HCT116 (cell line): ENCODE measurements at places on chromosomes 3 and 15. TPM values are rescaled to one million over a fixed set of nuclear protein-coding genes. Genes with fewer than 3 reads are reported as not detected.

- DNase-seq: no peak
These were observed 7.1 kb downstream of the RAB43 start for GRCh38 chr3:129114455-129114854.

DNA sequence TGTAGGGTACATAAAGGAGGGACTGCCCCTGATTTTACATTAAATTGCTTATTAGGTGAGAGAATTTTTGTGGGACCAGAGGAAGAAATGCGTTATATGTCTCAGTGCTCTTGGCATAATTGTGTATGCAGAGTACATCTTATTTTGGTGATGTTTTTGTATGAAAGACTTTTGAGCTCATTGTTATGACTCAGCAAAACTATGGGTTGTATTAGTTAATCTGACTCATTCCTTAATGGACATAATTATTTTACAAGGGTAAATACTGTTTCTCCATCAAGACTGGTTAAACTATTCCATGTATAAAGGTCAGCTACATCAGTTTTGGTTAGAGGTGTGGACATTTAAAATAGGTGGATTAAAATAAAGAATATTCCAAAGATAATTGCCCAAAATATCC, 156.8 kb downstream of the ALCAM start:
- DNase-seq: no peak

- DNase-seq: peak; percentile 95
These were observed 123.8 kb upstream of the PHLDB2 start for GRCh38 chr3:111735243-111735758.

DNA sequence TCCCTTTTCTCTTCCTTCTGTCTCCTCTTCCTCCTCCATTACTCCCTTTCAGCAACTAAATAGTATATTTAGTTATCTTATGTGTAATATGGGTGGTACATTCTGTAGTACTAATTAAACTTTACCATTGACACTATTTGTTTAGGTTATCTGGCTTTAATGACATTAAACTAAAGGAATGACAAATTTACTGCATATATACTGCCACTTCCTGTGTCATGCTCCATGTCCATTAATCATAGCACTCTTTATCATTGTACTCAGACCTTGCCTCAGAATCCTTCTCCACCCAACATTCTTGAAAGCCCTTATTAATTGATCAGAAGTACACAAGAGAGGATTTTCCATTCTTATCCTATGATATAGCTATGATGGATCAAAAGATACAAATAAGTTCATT, 244.2 kb downstream of the NAALADL2 start:
- no peak for DNase-seq

- no peak for DNase-seq
These were observed 71.6 kb upstream of the CSPG5 start for GRCh38 chr3:47650294-47650693.

ROPN1B gene
- 2.2 TPM for total RNA-seq

DNA sequence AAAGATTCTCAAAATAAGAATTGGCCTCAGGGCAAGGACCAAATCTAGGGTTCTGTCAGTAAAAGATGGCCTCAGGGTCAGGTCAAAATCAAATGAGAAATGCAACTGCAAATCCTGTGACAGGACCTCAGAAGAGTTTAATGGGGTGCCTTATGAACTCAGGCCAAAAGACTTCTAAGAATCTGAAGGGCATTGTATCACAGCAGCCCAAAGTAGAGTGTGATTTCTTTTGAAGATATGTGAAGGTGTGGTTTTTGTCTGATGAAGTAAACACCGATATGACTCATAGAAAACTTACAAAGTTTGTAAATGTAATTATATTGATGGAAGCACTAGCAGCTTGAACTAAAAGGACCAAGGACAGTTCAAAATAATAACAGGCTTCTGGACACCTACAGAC, 966.1 kb downstream of the AGBL1 start:
- DNase-seq: no peak

GRCh38 chr3:78993375-78993774, 774.4 kb downstream of the ROBO1 start:
- DNase-seq: no peak

CGNL1 gene
- total RNA-seq: 2.2 TPM

DNA sequence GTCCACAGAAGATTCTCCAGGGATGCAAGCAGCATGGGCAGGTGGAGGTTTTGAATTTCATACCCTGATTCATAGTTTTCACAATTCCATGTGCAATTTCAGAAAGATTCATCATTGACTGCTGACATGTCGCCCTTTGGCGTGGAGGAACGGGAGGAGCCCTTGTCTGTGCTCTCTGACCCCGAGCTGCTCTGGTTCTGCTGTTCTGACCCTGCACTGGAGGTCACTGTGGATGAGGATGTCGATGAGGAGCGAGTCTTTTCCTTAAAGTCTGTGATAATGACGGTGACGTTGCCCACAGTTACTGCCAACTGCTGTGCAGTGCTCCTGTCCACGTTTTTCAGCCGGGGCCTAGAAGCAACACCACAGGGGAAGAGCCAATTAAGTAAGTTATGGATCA, 470.0 kb downstream of the SHQ1 start:
- no peak for DNase-seq

GRCh38 chr3:40593351-40593750, 68.6 kb downstream of the ZNF621 start:
- no peak for DNase-seq

- no peak for DNase-seq
These were observed 36.6 kb upstream of the CD47 start for GRCh38 chr3:108127301-108127988.

DNA sequence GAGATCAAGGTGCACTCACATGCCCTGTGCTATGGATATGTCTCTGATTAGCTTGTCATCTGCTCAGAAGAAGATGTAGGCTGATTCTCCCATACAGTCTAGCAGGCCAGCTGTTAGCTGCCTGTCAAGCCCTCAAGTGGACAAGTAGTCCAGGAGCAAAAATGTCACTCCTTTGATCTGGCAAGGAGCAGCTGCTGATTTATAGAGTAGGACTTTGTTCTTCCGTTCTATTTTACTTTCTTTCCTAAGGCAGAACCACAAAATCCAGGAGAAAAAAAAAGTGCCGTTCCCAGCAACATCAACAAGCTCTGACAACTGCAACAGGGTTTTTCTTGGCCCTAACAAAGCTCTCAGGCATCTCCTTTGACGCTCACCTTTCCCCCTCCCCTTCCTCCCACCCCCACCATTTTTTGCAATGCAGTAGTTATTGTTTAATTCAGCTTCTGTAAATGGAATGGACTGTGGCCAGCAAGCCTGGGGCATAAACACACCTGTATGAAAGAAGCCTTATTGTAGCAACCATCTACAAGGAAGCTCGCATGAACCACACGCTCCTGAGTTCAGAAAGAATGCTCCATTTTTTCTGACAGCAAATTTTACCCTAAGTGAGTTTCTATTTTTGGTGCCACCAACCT, 196.3 kb downstream of the MEIS2 start:
- no peak for DNase-seq

- DNase-seq: no peak
These were observed 529.8 kb upstream of the NAALADL2 start for GRCh38 chr3:174329321-174329720.

DNA sequence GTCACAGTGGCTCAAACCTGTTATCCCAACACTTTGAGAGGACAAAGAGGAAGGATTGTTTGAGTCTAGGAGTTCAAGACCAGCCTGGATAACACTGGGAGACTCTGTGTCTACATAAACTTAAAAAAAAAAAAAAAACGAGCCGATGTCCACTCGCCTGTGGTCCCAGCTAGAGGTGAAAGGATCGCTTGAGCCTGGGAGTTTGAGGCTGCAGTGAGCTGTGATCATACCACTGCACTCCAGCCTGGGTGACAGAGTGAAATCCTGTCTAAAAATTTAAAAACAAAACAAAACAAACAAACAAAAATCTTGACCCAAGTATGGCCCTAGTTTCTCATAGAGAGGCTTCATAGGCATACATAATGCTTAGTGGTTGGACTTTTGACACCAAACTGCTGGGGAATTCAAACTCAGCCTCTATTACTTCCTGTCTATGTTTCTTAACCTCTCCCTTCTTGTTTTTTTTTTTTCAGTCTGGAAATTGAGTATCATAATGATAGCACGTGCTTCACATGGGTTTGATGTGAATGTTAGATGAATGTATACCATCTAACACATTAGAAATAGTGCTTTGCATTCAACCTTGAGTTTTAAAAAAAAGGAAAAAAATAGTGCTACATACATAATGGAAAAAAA, 46.4 kb upstream of the CAPN7 start:
- DNase-seq: no peak

- DNase-seq: no peak
These were observed 938.3 kb upstream of the ALCAM start for GRCh38 chr3:104428337-104428925.

- DNase-seq: no peak
These were observed 290.8 kb downstream of the UBE2E2 start for GRCh38 chr3:23493889-23494288.

DNA sequence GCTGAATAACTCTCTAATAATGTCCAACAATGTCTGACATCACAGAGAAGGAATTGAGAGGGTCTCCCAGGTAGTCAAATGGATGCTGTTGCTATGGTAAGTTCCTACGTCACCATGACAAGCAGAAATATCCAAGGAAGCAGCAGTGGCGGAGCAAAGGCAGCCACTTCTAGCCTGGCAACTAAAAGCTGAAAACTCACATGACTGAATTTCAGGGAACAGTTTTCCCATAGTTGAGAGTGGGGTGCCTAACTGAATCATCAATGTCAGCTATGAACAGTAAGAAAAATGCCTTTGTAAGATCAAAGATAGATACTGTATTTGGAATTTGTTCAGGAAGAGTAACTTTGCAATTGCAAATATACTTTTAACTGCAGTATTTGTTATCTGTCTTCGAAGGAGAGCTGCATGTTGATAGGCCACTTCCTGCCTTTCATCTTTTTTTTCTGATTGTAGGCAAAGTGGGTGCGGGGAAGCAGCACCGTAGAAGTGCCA, 161.7 kb downstream of the BBX start:
- DNase-seq: no peak

DNA sequence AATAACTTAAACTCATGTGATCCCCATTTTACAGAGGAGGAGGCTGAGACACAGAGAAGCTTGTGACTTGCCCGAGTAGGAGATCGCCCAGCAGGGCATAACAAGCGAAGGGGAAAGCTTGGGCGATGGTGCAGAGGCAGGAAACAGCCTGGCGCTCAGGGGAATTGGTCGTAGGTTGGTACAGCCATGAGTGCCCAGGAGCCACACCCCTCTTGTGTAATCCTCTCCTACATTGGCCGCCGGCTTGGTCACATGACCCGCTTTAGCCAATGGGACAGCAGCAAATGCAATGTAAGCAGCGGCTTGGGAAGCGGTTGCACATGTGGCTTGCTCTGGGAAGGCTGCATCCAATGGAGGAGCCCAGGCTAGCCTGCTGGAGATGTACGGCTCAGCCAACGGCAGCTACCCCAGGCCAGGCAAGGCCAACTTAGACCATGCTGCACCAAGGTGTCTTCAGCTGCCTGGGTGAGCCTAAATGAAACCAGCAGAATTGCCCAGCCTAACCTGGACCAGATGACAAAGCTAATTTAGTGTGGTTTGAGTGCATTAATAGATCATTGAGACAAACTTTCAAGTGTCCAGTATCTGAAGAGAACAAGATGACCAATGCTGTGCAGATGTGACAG, 50.3 kb upstream of the SLC6A6 start:
- peak; percentile 91 for DNase-seq

DNA sequence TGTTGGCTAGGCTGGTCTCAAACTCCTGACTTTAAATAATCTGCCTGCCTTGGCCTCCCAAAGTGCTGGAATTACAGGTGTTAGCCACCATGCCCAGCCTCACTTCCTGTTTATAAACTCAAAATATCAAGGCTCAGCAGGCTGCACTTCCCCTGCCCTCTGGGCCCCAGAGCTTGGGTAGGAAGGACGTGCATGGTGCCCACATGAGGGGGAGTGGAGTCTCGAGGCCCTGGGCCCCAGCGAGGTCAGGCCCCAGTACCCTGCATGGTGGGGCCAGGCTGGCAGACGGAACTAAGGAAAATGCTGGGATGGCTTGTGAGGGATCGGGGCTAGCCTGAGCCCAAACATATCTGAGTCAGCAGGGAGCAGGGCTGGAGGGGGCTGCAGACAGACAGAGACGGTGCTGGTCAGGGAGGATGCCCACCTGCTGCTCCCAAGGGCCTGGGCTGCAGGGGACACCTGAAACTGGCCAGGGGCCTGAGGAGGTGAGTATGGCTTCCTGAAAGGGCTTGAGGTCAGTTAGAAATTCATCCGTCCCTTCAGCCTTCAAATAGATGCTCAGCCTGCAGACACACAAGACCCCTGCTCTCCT, 5.1 kb downstream of the SPTBN5 start:
- DNase-seq: no peak

ARRDC4 gene
- total RNA-seq: 19.6 TPM

GRCh38 chr3:195012100-195012499, 258.9 kb downstream of the XXYLT1 start:
- no peak for DNase-seq

HGD gene
- 0.59 TPM for total RNA-seq

- no peak for DNase-seq
These were observed 575.0 kb downstream of the GBE1 start for GRCh38 chr3:81186412-81186811.

- DNase-seq: no peak
These were observed 18.0 kb upstream of the HTR3E start for GRCh38 chr3:184078851-184079250.

GRCh38 chr3:492586-493316, 296.2 kb downstream of the CHL1 start:
- DNase-seq: no peak

- peak; percentile 3 for DNase-seq
These were observed 38.2 kb downstream of the VPS13C start for GRCh38 chr15:62021991-62022600.

ZNF620 gene
- total RNA-seq: 10.2 TPM

PLCH1 gene
- total RNA-seq: 3.8 TPM

DNA sequence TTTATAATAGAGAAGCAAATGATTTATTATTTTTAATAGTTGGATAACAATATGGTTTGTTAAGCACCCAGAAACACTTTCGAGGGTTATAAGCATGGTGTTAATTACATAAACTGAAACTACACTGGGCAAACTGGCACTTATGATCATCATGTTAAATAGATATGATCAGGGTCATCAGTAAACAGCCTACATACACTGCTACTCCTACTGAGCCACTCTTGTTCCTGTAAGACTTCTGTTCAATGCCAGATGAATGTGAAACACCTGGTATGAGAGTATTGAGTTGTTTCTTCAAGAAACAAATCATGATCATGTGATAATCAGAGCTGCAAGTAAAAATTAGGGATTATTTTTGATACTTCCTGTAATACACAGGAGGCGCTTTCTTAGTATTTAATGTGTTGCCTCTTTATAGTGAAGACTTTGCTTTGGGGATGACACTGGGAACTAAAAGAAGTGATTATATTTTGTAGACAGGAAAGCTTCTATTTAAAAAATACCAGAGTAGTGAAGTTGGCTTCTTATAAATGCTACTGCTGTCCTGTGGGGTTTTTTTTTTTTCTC, 32.3 kb upstream of the UTS2B start:
- no peak for DNase-seq
